ENCODE measurements at places on chromosomes 2 and 18.

DNA sequence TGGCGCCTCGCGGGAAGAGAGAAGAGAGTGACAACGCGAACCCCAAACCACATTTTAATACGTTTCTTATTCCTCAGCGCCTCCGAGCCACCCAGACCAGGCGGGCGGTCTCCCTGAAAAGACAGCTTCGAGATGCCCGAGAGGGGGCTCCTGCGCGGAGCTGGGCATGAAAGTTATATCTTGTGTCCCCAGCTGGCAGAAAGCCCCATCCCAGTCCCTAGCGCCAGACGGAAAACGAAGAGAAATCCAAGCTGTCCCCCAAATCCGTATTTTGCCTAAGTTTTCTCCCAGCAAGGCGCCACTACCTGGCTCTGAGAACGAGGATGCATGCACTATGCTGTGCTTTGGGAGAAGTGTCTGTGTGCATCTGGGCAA is 797 bp downstream of the NXPH2 start:
- DNase-seq: no peak

DNA sequence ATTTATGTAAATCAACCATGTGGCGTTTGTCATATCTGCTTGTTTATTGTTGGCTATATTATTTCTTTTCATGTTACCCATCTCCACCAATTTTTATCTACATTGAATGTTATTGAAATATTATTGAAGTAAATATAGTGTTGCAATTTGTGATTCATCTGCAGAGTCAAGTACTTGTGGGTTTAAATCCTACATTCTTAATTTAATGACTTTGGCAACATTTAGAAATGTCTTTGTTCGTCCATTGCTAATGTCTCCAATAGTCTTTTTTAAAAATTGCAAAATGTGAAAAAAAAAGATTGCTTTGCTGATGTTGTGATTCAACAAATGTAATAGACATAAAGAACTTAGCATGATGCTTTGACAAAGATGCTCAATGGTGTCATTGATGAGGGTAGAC is 1572.8 kb upstream of the PIK3C3 start:
- no peak for DNase-seq

DNA sequence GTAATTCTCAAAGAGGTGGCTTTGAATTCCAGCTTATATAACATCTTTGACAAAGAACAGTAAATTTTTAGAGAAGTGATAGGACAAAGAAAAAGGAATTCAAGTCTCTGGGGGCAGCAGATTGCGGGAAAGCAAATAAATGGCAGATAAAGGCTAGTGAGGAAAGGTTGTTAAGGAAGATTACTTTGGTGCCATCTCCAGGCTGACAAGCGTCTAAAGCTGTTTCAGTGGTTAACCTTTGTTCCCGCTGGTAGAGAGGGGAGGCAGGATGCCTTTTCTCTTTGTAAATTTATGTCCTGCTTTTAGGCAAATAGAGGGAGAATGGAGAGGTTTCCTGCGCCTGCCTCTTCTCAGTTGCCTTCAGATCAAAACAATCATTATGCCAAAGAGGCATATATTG is 431.2 kb upstream of the CHST9 start:
- no peak for DNase-seq

DNA sequence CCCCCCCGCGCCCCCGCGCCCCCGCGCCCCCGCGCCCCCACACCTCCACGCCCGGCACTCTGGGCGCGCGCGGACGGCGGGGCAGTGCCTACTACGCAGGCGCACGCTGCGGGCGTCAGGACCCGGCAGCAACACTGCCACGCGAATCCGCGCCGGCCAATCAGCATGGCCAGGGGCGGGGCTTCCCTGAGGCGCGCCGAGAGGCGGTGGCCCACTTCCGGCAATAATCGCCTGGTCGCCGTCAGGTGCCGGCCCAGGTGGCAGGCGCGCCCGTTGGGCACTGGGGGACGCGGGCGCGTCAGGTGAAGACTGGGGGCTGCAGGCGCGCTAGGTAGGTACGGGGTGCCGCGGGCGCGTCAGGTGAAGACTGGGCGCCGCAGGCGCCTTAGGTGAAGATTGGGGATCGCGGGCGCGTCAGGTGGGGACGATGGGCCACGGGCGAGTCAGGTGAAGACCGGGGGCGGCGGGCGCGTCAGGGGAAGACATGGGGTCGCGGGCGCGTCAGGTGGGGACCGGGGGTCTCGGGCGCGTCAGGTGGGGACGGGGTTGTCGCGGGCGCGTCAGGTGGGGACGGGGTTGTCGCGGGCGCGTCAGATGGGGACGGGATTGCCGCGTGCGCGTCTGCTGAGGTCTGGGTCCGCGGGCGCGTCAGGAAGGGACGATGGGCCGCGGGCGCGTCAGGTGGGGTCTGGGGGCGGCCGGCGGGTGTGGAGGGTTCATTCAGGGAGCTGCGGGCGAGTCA is 219.1 kb downstream of the RTP5 start:
- peak; percentile 88 for DNase-seq

DNA sequence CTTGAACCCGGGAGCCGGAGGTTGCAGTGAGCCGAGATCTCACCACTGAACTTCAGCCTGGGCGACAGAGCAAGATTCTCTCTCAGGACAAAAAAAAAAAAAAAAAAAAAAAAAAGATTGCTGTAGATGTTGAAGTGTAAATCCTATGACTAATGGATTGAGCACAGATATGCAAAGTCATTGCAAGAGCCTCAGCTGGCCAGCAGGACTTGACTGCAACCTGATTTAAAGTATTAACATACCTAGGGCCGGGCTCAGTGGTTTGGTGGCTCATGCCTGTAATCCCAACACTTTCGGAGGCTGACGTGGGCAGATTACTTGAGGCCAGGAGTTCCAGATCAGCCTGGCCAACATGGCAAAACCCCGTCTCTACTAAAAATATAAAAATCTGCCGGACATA is 103.4 kb upstream of the MSH2 start:
- no peak for DNase-seq

- no peak for DNase-seq
These were observed 181.5 kb downstream of the EN1 start for GRCh38 chr2:118665784-118666529.

GRCh38 chr2:189179570-189179950 is at the start of gene COL5A2:
Gene COL5A2 (minus strand): TSS chr2:189179761. CDS start chr2:189179604, 157 bp downstream.
- no peak for DNase-seq

DNA sequence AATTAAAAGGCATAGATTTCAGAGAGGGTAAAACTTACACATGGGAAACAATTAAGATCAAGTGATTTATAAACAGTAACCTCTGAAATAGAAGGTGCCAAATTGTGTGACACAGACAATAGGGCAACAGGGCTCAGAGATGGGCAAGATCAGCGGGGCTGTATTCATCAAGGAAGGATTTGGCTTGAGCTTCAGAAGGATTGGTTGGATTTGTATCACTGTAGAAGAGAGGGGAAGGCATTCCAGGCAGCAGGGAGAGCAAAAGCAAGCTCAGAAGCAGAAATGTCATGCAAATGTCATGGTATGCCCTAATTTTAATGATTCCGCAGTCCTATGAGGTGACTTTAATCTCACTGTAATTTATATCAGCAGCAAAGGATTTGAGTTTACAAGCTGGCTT is 415.0 kb upstream of the NRP2 start:
- no peak for DNase-seq

GRCh38 chr2:10389573-10389972 is 58.6 kb downstream of the ODC1 start:
- DNase-seq: no peak

DNA sequence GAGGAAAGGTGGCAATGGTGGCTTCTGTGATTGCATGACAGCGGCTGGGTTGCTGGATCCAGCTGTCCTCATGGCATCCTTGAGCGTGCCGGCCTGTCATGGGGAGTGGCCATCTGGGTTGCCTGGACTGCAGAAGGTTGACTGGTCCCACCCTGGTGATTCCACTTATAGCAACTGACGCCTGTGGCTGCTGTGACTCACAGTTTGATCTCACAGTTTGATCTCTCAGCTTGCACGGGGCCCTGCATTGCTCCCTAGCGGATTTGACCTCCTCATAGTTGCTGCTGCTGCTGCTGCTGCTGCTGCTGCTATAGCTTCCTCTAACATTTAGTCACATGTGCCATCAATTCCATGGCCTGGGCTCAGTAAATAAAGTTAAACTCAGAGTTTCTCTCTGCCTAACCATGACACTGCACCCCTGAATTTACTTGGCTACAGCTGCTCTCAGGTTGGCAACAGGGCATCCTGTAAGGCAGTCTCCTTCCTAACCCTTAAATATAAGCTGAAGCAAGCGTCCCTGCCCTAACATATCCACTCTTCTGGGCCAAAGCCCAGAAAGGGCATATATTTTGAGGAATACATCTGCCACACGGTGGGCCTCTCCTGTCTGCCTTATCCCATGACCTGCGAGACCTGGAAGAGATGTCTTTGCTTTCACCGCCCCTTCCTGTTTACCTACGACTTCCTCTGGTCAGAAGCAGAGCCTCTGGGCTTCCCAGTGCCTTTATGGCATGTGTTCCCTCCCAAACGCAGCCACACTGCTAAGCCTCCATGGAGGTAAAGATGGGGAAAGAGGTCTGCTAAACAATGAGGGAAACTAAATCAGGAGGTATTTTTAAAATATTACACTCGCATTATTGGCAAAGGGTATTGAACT is 37.8 kb upstream of the CCDC150 start:
- DNase-seq: no peak

DNA sequence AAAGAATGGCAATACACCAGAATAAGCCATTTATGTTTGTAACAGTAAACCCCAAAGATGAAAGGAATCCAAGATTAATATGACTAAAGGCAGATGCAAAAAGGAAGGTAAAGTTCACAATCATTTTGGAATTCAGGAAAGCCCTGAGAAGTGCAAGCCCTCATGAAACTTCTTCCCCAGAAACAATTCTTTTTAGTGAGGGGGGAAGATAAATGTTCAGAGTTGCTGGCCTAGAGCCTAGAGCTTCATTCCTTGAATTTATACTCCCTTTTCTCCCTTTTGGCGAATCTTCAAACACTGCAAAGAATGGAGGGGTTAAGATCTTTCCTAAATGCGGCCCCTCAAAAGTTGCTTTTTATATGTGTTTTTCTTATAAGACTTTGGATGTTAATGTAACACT is 368.8 kb downstream of the MEIS1 start:
- no peak for DNase-seq

DNA sequence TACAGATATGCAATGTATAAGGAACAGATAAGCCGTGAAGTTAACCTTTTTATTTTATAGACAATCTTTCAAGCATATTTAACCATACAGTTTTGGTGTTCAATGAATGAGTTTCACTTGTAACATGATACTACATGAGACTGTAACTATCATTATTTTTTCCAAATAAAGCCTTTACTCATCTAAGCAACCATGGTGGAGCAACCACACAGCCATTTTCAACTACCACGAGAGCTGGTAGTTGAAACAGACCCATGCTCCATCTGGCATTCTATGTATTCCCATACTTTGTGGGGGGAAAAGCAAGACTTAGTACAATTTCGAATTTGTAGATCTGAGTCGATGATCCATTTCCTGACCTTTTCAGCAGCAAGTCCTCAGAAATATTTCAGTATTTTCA is 159.3 kb upstream of the RND3 start:
- no peak for DNase-seq

GRCh38 chr2:107810734-107811133 is 16.0 kb upstream of the RGPD4 start:
- DNase-seq: no peak

GRCh38 chr2:30992781-30993180 is 145.5 kb downstream of the GALNT14 start:
- no peak for DNase-seq

- DNase-seq: no peak
These were observed 121.4 kb downstream of the ASXL3 start for GRCh38 chr18:33699372-33699771.
